Stimulated activated CD4-positive, alpha-beta T cell treated with anti-CD3 and anti-CD28 coated beads, Interleukin-2, amount 100 ng/mL, for 24 hours (primary cell): ENCODE measurements at places on chromosomes 5 and 9.

DNA sequence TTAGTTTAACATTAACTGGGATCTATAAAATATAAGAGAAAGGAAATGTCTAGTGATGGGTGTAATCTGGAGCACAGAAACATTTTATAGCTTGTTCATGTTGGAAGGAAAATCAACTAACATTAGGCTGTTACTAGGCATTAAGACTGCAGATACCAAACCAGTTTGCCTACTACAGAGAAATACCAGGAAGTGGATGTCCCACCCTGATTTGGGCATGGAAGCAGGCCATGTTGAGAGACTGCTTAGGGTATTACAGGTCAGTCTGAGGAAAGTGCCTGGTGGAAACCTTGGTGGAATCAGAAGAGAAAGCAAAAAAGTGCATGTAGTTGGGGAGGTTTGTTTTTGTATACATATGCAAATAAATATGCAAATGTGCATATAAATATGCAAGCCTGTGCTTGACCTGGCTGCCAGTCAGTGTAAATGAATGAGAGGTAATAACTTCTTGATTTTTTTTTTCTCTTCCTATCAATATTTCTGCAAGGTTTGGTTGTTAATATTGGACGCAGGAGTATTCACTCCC is 9.6 kb upstream of the CCDC112 start:
- DNase-seq = no peak

- no peak for DNase-seq
Measured at GRCh38 chr5:74624931-74625505, 15.5 kb downstream of the ENC1 start.

DNA sequence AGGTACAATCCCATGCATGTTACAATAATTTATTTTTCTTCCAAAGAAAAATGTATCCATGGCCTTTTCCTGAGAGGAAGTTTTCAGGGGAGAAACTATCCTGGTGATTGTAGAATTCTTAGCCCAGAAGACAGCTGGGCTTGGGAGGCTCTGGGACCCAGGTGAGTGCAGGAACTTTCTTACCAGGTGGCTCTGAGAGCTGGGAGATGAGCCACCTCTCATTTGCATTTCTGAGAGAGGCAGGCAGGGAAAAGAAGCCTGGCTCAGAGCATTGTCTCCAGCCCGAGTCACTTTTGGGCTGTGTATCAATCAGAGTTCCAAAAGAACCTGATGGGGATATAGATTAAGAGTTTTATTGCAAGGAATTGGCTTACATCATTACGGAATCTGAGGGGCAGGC is 52.7 kb downstream of the ALG2 start:
- no peak for DNase-seq

GRCh38 chr5:131992370-131992769 is 19.1 kb downstream of the ACSL6 start:
- DNase-seq = no peak

DNA sequence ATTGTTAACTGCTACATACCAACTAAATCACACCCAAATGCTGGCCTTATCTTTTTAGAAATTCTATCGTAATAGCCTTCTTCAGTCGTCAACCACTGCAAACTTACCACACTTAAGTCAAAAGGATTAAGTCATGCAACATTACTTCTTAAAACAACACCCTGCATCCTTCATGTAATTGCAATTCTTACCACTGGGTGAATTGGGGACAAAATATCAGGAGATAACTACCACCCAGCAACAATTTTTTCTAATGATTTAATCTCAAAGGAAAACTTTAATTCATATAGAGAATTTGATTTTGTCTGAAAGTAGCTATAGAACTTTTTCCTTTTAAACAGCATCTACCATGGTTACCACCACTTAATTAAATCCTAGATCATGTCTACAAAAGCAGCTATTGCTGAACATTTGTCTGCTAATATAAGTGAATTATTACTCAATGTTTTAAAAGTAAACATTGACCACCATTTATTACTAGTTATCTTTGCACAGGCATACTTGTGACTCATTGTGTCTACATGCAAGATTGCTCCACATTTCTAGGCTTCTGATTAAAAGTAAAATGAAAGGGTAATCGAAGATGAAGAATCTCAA is 10.5 kb downstream of the MLLT3 start:
- no peak for DNase-seq
